ENCODE measurements at places on chromosomes 7 and 10.

DNA sequence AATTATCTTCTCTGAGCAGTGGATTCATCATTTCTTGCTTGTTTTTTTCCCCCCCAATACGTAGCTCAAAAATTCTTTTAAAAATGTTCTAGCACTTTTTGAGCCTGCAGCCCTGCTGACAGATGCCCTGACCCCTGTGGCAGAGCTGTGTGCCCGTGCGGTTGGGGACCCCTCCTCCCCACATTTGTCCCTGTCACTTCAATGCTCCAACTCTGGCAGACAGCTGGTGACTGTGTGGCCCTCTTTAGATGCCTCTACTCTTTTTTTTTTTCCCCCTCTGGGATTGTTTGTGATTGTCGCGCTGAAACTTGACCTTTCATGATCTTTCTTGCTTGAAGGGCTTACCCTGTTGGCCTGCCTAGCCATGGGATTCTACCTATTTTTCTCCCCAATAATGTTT lies 214.1 kb downstream of the TMEM178B start:
- no peak for DNase-seq

DNA sequence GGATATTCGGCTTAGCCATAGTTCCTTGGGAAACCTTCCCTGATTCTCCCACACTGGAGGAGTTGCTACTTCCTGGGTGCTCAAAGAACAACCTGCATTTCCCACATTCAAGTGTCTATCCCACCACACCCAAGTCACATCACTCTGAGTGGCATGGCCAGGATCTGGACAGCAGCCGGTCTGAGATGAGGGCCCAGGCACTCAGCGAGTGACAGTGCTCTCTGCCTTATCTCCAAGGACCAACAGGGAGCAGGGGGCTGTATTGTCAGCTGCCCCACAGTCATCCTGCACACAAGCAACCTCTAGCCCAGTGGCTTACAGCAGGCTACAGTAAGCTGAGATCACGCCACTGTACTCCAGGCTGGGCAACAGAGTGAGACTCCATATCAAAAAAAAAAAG lies 16.1 kb upstream of the SLC18A3 start:
- no peak for DNase-seq

DNA sequence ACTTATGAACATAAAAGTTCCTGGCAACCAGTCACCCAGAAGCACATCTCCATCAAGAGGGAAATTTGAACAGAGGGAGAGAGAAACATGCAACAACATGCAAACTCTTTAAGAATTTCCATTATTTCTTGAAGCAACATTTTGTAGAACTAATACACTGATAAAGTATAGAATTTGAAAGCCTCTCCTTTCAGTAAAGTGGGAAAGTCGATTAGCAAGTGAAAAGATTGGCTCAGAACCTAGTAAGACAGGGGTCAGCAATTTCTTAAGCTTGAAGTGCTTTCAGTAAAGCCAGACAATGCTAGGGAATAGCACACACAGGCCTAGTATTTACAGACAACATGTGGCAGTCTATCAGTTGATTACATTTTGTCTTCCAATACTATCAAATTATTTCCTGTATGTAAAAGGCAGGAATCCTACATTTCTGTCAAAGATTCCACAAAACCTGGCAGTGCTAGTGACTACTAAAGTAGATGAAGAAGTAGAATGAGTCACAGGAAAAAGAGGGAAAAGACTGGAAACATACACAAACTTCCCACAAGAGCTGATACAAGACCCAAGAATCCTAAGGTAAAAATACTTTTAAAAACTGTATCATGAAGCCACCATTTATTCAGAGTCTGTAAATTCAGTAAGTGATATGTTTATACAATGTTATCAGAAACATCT lies 25.2 kb downstream of the DNAJC1 start:
- no peak for DNase-seq

DNA sequence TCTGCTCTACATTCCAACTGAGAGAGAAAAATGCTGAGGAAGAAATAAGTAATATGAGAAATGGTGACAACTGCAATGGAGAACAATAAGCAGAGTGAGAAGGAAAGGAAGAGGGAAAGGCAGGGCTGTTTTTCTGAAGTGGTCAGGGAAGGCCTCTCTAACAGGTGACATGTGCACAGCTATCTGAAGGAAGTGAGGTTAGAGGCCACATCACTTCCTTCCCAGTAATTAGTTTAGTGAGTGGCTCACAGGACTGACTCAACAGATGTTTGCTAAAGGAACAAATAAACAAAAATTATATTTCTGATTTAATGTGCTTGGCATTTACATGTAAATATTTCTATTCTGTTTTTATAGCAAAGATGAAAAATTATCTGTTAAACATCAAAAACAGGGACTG lies 77.9 kb downstream of the ARHGAP21 start:
- no peak for DNase-seq

DNA sequence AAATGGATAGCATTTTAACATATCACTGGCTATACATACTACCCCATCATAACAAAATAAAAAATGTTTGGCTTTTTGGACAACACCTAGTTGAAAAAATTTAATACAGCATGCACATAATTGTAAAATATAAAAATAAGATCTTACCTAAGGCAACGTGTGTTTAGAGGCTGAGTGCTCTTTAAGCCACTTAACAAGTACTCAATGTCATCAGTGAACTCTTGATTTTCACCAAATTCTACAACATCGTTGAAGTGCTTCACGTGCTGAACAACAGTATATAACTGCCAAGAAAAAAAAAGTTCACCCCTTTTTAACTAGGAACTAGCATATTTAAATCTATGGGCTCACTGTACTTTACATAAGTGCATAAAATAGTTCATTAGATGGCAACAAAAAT lies 49.5 kb downstream of the WAPL start:
- DNase-seq, result no peak

GRCh38 chr7:138565451-138566114 lies 105.5 kb downstream of the TRIM24 start:
- DNase-seq, result no peak

- no peak for DNase-seq
Observed at GRCh38 chr7:138072726-138073125, 3.5 kb upstream of the AKR1D1 start.

GRCh38 chr10:3975016-3975415 lies 190.0 kb upstream of the KLF6 start:
- DNase-seq, result no peak

- no peak for DNase-seq
Observed at GRCh38 chr7:155850001-155850436, 37.8 kb upstream of the SHH start.

GRCh38 chr10:129946859-129947258 lies 17.2 kb downstream of the EBF3 start:
- DNase-seq, result no peak

- DNase-seq, result no peak
Observed at GRCh38 chr7:142487124-142487523, 229.3 kb upstream of the PRSS58 start.

GRCh38 chr10:127368101-127368500 lies 171.7 kb upstream of the INSYN2A start:
- no peak for DNase-seq

- no peak for DNase-seq
Observed at GRCh38 chr10:74871595-74872382, 45.4 kb downstream of the KAT6B start.

DNA sequence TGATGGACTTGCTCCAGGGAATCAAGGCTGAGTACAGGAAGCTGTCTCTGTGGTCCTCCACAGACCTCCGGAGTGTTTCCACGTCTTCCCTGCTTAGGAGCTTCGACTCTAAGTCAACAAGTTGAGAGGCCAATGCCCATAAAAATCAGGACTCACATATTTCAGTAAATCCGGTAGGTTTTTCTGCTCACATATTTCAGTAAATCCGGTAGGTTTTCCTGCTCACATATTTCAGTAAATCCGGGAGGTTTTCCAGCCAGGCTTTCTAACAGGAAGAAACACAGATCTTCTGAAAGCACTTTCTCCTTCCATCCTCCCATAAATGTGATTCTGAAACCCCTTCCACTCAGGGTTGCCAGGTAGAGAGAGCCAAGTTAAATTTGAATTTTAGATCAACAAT lies 340.1 kb upstream of the SHH start:
- no peak for DNase-seq

DNA sequence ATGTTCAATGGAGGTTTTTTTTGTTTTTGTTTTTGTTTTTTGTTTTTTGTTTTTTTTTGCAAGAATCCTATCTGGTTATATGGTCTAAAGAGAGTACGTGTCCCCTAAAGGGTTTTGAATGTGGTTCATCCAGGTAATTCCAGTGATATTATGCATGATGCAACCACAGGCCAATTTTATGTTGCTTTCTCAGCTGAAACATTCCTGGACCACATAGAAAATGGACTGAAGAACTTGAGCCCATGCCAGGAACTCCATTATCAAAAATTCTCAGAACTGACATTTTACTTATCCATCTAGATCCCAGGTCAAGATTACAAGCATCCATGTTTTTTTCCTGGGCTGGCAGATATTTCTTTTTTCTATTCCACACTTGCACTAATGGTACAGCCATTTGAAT lies 11.5 kb upstream of the MINDY3 start:
- no peak for DNase-seq

DNA sequence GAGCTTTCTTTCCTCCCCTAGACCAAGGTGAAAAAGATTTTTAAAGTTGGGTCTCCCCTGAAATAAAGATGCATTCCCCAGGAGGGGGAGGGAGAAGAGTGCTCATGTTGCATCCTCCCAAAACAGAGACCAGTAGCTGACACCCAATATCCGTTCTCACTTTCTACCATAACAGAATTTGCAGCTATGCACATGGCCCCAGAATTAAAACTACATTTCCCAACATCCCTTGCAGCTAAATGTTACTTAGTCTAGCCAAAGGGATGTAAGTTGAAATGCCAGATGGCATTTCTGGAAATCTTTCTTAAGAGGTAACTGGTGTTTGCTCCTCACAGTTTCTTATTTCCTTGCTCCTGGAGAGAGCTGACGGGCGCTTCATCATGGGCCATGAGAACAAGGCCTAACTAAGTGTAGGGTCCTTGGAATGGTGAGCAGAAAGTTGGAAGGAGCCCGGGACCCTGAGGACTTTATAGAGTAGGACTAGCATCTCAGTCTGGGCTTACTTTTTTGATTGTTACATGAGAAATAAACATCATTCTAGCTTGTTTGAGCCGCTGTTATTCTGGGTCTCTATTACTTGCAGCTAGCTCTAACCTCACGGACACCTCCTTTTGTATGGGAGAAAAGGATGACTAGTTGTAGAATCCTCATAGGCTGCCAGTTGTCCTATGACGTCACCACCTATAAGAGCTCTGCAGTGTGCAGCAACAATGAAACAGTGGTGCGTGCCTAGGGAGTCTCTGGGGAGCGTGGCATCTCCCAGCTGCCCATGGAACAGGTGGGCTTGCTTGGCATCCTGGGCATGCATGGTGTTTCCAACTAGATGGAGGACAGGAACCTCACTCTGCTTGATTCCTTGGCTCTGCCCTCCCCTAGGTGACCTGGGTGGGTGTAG lies 46.1 kb upstream of the EXOC6 start:
- no peak for DNase-seq

DNA sequence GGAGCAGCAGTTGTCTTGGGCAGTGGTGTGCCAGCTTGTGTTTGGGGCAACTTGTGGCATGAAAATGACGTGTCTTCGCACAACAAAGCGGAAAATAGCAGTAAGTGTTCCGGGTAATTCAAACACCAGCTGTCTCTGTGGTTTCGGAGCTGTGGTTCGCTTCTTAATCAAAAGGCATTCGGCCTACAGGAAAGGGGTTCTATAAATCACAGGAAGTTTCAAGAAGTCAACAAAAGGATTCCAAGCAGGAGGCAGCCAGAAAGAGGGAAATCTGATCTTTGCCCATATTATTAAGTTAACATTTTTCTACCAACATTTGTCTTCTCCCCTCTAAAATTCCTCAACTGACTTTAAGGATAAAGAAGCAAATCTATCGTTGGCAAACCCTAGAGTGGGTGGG lies 353.4 kb downstream of the FGFR2 start:
- no peak for DNase-seq

DNA sequence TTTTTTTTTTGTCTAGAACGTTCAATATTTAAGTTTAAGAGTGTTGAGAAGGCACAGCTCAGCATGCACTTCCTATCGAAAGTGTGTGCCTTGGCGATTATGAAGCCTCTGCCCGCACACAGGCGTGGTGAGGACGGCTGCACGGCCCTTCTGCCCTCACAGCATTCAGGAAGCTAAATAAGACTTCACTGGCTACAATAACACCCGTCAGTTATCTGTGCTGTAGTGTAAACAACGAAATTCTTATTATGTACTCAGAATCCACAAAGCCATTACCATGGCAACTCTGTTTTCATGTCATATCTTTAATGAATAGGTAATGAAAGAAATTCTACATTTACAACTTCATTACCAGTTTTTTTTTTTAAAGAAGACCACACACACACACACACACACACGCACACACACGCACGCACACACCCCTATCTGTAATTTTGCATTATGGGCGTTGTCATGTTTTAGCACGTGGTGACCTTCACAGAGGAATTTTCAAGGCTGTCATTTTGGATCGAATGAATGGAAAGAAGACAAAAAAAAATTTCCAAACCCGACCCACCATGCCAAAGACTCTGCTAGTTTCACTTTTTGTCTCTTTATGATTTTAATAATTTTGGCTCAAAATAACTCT lies 254.8 kb upstream of the CTBP2 start:
- DNase-seq, result no peak

GRCh38 chr10:126387041-126387921 lies 996 bp downstream of the ADAM12 start:
- DNase-seq, result peak; percentile 46

- no peak for DNase-seq
Observed at GRCh38 chr7:152664636-152665035, 11.3 kb downstream of the XRCC2 start.

DNA sequence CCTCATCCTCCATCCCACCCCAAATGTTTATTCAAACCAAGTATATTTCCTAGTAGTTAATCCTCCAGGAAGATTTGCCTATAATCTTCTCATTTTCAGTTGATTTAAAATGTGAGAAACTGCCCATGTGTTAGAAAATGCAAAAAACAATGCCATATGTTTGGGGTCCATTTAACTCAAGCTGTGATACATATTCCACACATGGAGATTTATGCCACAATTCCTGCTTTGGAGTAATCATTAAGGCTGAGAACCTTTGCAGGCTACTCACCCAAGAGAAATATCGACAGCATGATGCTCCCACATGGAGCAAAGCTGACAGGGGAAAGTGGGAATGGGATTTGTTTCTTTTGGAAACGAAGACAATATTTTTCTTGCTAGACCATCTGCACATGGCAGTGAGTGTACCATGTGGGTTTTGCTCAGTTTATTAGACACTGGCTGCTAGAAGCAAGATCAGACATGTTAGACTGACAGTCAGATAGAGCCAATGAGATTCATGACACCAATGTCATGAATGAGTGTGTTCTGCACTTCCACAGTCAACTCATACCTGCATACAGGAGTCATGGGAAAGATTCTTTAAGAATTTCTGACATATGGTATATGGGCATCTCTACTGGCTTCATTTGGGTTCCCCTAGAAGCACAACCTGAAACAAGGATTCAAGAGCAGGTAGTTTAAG lies 3.4 kb upstream of the GRM8 start:
- DNase-seq, result no peak

GRCh38 chr10:109875151-109875568 lies 48.2 kb downstream of the XPNPEP1 start:
- no peak for DNase-seq

- no peak for DNase-seq
Observed at GRCh38 chr7:130961128-130961601, 227.2 kb upstream of the KLF14 start.

Data from forelimb muscle (tissue), 1 donor.